NCI-H2171 treated with DMSO at 0.1 percent for 48 hours (cell line): ENCODE measurements at places on chromosomes 2 and 18.

DNA sequence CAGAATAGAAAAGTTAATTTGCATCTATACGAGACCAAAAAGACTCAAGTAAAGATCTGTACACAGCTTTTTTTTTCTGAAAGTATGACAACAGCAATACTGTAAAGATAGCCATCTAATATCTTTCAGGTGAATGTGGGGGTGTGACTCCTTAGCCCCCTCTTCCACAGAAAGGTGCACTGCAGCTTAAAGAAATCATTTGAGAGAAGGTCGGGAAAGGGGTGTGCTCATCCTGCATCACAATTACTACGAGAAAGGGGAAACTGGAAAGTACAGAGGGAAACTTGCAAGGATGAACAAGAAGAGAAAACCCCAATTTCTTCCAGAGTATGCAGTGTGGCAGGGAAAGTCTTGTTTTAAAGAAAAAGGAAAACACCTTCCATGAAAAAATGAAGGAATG lies 255.6 kb downstream of the CCDC178 start:
- DNase-seq = no peak

GRCh38 chr2:134039912-134040581 lies 213.8 kb upstream of the MGAT5 start:
- no peak for DNase-seq

DNA sequence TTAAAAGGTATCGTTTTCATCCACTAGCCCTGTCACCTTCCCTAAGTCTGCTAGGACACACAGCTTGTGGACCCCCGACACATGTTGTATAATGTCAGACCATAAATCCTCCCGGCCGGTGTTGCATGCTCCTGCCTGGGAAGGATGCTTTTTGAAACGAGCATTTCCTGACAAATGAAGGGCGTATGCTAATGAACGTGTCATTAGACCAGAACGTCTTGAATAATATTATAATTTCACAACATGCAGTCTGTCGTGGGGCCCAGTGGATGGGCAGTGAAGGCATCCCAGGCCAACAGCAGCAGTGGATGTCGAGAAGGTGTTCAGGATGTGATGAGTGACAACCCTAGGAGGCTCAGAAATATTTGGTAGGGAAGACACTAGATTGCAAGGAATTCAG lies 7.5 kb downstream of the CHRNA1 start:
- no peak for DNase-seq

- no peak for DNase-seq
Measured at GRCh38 chr2:11933854-11934253, 187.4 kb downstream of the LPIN1 start.

- DNase-seq = no peak
Measured at GRCh38 chr2:70233926-70234325, 14.5 kb downstream of the TIA1 start.

GRCh38 chr2:69205076-69205475 lies 182.0 kb downstream of the GFPT1 start:
- DNase-seq = no peak

- DNase-seq = no peak
Measured at GRCh38 chr2:120629241-120629895, 106.3 kb upstream of the GLI2 start.

- DNase-seq = no peak
Measured at GRCh38 chr18:6406075-6406909, 8.4 kb downstream of the L3MBTL4 start.

- DNase-seq = no peak
Measured at GRCh38 chr18:77762642-77763041, 513.0 kb downstream of the GALR1 start.

GRCh38 chr2:25955036-25955435 lies 27.3 kb downstream of the KIF3C start:
- DNase-seq = no peak

GRCh38 chr18:8507361-8507760 lies 101.9 kb upstream of the RAB12 start:
- DNase-seq = no peak

DNA sequence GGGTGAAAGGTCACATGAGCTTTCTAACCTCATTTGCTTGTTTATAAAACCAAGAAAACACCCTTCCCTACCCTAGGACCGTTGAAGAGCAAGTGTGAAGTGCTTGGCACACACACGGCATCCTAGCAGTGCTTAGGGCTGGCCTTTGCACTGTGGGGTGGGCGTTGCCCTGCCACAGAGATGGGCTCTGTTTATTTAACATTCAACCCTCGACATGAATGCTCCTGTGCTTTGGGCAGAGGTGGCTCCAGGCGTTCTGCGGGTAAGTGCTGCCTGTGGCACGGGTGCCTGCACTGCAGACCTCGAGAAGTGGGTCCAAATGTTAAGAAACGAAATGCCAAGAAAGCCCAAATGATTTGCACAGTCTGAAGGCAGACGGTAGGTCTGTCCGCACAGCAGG lies 170.1 kb downstream of the FHOD3 start:
- no peak for DNase-seq
